NCI-H2081 (cell line): ENCODE measurements at places on chromosomes 7 and 10.

- no peak for DNase-seq
Observed at GRCh38 chr7:129529643-129530042, 27.3 kb downstream of the SMKR1 start.

- DNase-seq, result peak; percentile 76
Observed at GRCh38 chr7:77459311-77459726, 43.2 kb upstream of the GSAP start.

GRCh38 chr7:80635533-80635932 is 2.9 kb upstream of the CD36 start:
- no peak for DNase-seq

- no peak for DNase-seq
Observed at GRCh38 chr7:1557771-1558170, 1.8 kb upstream of the TMEM184A start.

GRCh38 chr10:131692686-131693334 is 208.0 kb upstream of the PPP2R2D start:
- no peak for DNase-seq
